ENCODE measurements at places on chromosomes 4 and X.

- no peak for DNase-seq
These were observed 120.4 kb upstream of the EOLA2 start for GRCh38 chrX:150058728-150059127.

GRCh38 chrX:69029771-69030170 lies 135.5 kb downstream of the PJA1 start:
- DNase-seq = no peak

DNA sequence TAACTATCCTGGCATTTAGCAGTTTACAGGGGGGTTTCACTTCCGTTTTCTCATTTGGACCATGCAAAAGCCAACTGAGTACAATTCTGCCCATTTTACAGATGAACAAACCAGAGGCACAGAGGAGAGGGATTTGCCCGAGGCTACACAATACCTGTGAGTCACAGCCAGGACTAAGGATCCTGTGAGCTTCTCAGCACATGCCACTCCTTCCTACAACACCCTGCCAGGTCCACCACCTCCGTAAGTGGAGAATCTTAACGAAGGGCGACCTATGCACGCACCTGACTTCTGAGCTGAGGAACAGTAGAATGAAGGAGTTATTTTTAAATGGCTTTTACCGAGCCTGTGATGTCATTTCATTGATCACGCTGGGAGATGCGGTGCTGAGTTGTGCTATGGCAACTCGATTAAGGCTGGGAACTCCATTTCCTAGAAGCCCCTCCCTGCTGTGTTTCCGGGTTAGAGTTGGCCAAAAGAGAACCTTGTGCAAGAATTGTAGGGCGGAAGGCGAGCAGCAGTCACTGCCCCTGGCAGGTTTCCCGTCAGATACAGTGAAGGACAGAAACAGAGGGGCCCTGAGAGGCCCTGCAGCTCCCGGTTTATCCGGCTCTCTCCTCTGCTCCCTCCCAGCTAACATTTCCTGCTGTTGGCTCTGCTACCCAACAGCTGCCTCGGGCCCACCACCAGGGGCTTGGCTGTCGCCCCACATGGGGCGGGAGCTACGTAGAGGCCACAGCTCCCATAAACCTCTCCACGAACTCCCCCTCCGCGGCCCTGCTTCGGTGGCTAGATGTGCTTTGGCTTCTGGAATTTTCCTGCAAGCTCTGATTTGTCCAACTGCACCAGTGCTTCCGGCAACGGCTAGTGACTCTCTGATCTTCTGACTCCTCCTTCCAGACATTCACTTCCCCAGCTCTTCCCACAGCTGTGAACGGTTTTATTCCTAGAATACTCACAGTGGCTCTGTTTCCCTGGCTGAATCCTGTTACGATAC lies 75.1 kb upstream of the USP9X start:
- DNase-seq = peak; percentile 18

DNA sequence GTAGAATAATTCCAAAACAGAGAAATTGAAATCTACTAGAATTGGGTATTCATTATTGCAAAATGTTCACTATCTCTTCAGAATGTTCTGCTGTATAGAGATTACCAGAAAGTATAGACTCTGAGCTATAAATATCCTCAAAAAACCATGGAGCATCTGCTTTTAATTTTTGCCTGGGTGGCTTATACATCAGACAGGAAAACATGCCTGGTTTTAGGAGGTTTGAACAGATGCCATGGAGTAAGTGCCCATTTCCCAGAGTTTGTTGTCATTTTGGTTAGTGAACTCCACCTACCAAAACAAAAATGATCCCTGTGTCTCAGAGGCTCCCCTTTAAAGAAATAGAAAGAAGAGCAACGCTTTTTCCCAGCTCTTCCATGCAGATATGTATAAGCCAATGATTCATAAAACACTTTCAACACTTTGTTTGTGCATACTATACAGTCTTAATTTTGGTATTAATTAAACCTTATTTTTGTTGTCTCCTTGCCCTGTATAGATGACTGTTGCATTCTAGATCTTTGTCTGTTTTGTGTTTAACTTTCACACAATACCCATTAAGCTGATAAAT lies 68.7 kb downstream of the MEPE start:
- DNase-seq = no peak

DNA sequence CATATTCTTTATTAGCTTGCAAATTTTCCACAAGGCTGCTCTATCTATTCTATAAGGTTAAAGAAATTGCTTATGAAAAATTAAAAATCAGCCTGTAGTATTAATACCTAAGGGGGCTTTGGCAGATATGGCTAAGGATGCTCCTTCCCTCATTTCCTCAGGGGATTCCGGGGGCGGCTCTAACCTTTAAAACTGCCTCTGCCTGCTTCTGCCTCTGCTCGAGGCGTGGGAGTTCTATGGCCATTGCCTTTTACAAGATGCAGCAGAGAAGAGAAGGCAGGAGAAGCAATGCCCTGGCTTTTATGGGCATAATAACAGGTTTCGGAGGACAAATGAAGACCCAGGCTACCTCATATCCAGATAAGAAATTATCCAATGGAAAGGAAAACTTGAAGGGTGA lies 8.6 kb upstream of the CDKN2AIP start:
- DNase-seq = no peak

DNA sequence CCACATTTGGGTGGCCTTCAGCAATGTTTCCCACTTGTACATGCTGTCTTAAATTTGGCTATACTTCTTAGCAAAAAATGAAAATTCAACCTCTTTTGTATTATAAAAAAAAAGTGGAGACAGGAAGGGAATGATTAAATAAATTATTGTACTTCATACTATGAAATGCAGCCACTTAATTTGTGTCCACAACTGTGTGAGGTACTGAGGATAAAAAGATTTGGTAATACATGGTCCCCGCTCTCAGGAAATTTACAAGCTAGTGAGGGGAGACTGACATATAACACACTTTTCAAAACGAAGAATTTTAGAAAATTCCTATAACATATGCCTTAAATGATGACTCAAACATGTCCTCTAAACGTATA lies 105.0 kb downstream of the HNRNPD start:
- DNase-seq = no peak

GRCh38 chr4:7295911-7296660 lies 103.7 kb downstream of the SORCS2 start:
- DNase-seq = peak; percentile 43

- no peak for DNase-seq
These were observed 39.3 kb upstream of the FHDC1 start for GRCh38 chr4:152896811-152897210.

DNA sequence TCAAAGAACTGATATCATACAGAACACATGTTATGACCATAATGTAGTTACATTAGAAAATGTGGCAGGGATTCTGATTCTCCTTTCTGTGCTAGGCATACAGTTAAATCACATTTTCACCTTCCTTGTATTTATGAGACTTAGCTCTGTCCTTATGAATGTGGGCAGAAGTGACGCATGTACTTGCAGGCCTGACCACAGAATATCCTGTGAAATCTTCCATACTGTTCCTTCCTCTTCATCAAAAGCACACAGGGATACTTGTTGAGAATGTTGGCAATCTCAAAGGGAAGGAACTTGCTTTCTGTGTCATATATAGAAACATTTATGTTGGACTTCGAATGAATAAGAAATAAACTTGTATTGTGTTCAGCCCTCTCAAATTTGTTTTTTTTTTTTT lies 17.2 kb upstream of the MYOZ2 start:
- peak; percentile 91 for DNase-seq

Measured in SK-MEL-5 (cell line).